ENCODE measurements at places on chromosomes 4 and X. TPM values are rescaled to one million over a fixed set of nuclear protein-coding genes. Genes with fewer than 3 reads are reported as not detected.
A peak's percentile ranks its signal among the peaks of the same experiment; 100 is the strongest.

UGT2B17 gene
- 1,338 TPM for total RNA-seq

FABP2 gene
- total RNA-seq = 39.7 TPM

RPA4 gene
- 1.3 TPM for total RNA-seq

BRCC3 gene
- 32.0 TPM for total RNA-seq

GPC4 gene
- 18.4 TPM for total RNA-seq

VCX3B gene
- not detected for total RNA-seq

PPP2R2C gene
- 0.31 TPM for total RNA-seq

OTUD6A gene
- not detected for total RNA-seq

KCND1 gene
- total RNA-seq = 1.6 TPM

DNA sequence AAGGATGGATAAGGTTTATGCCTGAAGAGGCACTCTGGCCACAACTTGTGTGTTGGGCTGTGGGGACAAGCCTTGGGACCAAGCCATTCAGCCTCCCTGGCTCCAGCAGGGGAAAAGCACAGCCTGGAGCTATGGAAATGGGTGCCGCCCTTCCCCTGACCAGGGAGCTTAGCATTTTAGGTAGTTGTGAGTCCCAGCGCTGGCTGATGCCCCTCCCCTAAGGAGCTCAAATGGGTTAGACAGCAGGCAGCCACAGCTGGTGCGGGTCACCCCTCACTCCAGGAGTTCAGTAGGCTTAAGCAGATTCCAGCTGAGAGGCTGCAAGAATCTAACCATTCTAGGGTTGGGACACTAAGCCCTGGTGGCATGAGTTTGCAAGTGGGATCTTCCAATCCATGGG, 172.9 kb downstream of the KCNIP4 start:
- no peak for DNase-seq

GRCh38 chrX:71671043-71671780, 3.9 kb downstream of the LOC101059915 start:
- no peak for DNase-seq

GRCh38 chrX:11758400-11759171, 549 bp downstream of the MSL3 start:
- peak; percentile 89 for DNase-seq

DNA sequence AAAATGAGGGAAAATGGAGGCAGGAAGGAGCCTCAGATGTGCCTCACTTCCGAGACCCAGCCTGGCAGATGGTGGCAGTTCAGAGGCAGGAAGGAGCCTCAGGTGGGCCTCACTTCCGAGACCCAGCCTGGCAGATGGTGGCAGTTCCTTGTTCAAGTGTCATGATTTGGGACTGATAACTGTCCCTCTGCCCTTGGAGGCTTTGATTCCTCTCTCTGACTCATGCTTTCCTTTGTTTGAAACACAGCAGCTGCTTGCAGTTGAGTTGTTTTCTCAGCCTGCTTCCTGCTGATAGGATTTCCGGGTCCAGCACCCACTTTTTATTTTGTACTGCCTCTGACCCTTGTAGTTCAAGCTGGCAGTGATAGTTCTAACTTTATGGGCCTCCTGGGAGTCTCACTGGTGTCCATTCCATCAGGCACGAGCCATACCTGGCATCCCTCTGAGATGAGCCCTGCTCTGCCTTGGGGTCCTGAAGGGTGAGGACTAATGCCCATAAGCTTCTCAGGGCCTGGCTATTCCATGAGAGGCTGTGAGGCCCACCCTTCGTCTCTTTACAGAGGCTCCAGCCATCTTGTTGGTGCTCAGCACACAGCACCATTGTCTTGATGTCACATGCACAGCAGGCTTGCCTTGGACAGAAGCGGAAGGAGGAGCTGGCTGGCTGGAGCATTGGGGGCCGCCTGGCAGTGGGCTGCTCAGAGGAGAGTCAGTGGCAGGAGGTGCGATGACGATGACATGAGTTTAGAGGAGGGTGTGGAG, 13.0 kb downstream of the RGS12 start:
- no peak for DNase-seq

DNA sequence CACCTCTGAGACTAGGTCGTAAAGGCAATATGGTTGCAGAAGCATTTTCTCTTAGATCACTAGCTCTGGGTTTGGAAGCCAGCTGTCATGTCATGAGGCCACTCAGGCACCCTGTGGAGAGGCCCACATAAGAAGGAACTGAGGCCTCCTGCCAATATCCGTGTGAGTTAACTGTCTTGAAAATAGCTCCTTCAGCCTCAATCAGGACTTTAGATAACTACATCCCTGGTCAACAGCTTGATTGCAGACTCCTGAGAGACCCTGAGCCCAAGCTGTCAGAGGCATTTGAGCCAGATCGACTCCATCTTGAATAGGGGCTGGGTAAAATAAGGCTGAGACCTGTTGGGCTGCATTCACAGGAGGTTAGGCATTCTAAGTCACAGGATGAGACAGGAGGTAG, 15.1 kb upstream of the REPS2 start:
- no peak for DNase-seq

DNA sequence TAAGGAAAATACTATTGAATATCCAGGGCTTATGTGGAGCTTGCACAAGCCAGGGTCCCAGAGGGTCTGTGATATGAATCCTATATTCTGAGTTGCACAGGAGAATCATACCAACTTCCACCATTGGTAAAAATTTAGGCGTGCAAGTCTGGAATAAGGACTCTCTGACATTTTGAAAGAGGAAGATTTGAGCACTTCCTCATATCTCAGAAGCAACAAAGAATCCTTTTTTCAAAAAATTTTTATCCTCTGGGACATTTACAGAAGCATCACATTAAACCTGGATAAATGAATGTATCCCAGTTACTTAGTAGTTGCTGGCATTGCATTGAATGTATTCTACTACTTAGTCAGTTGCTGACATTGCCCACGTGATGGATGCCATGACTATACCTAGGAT, 24.2 kb upstream of the CAMK2D start:
- DNase-seq = no peak

- DNase-seq = no peak
These were observed 107.0 kb downstream of the CPZ start for GRCh38 chr4:8699479-8700145.

- DNase-seq = no peak
These were observed 224.2 kb upstream of the EMCN start for GRCh38 chr4:100742045-100742444.

DNA sequence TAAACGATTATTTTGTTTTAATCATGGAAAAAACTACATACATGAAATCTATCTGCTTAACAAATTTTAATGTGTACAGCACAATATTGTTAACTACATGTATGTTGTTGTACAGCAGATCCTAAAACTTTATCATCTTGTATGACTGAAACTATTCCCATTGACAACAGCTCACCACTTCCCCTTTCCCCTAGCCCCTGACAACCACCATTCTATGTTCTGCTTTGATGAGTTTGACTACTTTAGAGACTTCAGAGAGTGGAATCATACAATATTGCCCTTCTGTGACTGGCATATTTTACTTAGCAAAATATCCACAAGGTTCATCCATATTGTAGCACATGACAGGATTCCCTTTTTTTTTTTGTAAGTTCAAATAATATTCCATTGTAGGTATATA, 185.9 kb downstream of the CFAP299 start:
- DNase-seq = no peak

DNA sequence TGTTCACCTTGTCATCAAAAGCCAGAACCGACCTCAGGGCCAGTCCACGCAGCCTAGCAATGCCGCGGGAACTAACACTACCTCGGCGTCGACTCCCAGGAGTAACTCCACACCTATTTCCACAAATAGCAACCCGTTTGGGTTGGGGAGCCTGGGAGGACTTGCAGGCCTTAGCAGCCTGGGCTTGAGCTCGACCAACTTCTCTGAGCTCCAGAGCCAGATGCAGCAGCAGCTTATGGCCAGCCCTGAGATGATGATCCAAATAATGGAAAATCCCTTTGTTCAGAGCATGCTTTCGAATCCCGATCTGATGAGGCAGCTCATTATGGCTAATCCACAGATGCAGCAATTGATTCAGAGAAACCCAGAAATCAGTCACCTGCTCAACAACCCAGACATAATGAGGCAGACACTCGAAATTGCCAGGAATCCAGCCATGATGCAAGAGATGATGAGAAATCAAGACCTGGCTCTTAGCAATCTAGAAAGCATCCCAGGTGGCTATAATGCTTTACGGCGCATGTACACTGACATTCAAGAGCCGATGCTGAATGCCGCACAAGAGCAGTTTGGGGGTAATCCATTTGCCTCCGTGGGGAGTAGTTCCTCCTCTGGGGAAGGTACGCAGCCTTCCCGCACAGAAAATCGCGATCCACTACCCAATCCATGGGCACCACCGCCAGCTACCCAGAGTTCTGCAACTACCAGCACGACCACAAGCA, 898 bp downstream of the UBQLN2 start:
- peak; percentile 32 for DNase-seq

DNA sequence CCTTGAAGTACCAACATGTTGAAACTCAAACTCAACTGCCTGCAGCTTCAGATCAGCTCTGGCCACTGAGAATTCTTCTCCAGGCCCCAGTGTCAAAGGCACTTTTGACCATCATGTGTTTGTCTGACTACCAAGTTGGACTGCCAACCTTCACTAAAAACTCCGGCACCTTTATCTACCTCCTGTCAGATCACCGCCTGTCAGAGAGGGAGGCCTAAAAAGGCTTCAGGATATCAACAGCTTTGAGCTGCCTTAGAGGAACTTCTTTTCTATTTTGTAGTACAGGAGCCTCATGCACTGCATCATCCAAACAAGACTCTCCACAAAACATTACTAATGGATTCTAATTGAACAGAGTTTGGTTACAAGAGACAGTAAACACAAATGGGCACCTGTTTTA, 2.8 kb downstream of the ACSL1 start:
- DNase-seq = no peak

- DNase-seq = no peak
These were observed 90.3 kb upstream of the FRG1 start for GRCh38 chr4:189850239-189850856.

GRCh38 chr4:48623182-48623780, 133.2 kb downstream of the ZAR1 start:
- DNase-seq = no peak

GRCh38 chr4:161564230-161564834, 599.5 kb downstream of the FSTL5 start:
- DNase-seq = no peak

DNA sequence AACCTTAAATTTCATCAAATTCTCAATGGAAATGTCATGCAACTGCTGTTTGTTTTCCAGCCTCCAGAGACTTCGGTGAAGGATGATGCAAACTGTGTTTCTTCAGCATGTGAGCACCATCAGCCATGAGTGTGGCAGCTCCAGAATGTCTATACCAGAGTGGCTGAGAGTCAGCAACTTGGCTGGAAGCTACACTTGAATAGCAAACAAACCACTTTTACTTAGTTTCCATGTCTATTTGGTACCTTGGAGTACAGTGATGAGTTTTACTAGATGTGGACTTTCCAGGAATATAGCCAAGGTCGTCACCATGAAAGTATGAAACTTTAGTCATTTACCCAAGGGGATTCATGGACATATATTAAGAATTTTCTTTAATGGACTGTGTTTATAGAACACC, 4.3 kb upstream of the IL21 start:
- DNase-seq = no peak

DNA sequence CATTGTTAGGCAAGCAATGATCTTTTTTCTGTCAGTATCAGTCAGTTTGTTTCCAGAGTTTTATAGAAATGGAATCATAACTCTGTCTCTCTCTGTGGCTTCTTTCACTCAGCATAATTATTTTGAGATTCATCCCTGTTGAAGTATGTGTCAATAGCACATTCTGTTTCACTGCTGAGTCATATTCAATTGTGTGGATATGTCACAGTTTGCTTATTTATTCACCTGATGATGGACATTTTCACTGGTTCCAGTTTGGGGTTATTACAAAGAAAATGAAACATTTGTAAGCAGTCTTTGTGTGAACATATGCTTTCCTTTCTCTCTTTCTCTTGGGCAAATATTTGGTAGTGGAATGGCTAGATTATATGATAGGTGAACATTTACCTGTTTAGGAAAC, 10.2 kb upstream of the ZNF718 start:
- no peak for DNase-seq

- DNase-seq = no peak
These were observed 16.2 kb upstream of the ZFX start for GRCh38 chrX:24133312-24133711.

GRCh38 chr4:87073199-87074120, 138.6 kb downstream of the AFF1 start:
- DNase-seq = peak; percentile 66

DNA sequence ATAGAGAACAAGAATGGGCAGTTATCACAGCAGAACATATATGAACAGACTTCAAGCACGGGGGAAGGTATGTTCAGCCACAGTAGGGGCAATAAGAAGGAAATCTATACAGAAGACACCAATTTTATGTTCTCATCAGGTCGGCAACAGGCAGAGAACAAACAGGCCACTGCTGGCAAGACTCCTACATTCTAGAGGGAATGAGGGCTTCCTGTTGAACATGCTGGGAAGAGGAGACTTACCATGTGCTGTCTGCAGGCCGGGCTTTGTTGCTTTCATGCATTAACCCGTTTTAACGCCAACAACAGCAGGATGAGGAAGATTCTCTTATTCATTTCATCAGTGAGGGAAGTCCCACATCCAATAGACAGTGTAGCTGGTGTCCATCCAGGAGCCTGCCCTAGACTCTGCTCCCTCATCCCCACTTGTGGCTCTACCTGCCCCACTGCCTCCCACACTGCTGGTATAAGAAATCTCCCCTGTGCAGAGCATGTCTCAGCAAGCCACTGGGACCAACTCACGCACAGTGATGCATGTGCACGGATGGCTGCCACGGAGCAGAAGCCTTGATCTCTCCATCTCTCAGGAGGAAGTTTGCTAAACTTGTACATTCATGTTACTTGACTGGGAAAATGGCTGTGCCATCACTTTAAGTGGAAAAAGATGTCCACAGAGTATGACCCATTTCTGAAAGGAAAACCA, 84.5 kb downstream of the ACOX3 start:
- DNase-seq = no peak

GRCh38 chrX:39438603-39439602, 637.6 kb downstream of the MID1IP1 start:
- no peak for DNase-seq

GRCh38 chr4:7202411-7202810, 10.1 kb downstream of the SORCS2 start:
- no peak for DNase-seq

DNA sequence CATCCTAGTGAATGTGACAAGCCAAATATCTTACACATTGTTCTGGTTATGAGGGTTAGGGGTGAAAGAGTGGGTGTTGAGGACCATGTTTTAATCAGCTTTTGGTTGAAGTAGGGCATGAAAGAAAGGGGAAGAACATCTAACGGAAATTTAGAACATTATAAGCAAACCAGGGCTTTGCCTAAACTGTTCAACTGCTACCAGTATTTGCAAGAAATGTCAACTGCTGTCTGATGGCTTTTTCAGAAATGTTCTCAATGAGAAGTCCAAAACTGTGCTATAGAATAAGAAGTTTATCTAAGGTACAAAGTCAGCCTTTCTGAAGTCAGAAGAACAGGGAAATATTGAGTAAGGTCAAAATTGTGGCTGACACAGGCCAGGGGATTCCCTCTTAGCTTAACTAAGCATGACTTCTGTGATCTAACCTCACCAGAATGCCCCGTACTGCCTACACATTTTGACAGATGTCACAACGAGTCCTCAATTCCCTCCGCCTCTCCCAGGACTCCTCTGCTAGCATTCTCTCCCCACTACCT, 67.1 kb downstream of the DTHD1 start:
- DNase-seq = no peak

All from mucosa of descending colon (tissue), 3 donors.